ENCODE measurements at places on chromosomes 6 and 20.

DNA sequence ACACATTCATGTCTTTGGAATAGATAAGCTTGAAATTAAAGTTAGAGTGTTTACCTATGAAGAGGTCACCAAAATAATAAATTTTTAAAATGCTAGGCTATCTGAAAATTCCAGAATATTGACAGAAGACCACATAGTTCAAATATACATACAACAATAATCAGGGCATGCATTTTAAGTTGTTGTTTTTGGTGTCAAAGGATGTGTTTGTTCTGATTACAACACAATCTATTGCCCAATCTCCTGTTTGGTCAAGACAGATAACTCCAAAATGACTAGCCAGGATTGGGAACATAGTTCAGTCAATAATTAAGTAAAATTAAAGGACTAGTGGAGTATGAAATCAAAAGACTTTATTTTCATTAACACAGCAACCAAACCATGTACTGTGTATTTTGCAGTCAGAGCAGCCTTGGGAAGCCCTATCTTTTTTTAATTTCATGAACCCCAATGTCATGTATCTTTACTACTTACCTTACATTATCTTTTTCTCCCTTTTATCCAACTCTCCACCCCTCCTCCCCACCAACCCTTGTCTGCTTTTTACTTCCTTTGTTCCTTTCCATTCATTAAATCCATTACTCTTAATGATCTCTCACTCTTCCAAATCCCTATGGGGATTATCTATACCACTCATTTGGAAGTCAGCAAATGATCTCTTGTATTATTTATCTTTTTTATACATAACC lies 111.2 kb downstream of the CDK19 start:
- DNase-seq = no peak

DNA sequence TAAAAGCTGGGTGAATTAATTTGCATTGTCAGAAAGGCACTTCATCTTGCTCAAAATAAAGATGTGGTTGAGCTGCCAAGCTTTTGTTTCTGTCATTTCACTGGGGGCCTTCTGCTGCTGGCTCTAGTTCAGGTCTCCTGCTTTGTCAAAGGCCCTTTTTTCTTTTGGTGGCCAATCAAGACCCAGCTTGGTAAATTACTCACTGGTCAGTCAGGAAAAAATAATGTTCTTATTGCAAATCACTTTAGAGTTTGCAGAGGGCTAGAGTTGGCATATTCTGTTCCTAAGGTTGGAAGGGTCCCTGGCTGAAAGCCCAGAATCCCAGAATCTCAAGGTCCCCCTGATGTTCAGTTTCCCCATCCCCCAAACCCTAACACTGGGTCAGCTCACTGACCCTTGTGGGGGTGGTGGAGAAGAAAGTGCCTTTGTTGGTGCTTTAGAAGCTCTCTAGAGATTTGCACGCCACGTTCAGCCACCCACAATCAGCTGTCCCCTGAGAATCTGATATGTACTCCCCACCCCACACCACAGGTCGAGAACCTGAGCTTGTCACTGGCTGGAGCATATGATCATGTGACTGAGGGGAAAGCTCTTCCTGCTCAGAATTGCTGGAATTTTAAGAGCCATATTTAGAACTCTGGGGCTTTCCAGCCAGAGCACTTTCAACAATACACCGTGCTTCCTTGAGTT lies 21.7 kb upstream of the BNIP5 start:
- no peak for DNase-seq

DNA sequence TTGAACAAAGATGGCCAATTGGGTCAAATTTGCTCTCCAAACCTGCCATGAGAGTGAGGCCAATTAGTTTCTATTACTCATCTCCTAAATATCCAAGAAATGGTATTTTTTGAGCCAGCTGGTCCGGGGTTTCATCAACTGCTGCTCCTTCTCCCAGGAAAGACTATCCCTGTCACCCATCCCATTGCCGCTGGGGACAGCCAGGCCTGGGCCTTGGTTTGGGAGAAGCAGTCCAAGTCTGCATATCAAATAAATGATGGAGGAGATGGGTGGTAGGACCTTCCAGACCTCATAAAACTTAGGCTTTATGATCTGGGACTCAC lies 46.7 kb upstream of the TTPAL start:
- DNase-seq = no peak

- DNase-seq = no peak
Measured at GRCh38 chr20:2983508-2983907, 59.9 kb upstream of the GNRH2 start.

DNA sequence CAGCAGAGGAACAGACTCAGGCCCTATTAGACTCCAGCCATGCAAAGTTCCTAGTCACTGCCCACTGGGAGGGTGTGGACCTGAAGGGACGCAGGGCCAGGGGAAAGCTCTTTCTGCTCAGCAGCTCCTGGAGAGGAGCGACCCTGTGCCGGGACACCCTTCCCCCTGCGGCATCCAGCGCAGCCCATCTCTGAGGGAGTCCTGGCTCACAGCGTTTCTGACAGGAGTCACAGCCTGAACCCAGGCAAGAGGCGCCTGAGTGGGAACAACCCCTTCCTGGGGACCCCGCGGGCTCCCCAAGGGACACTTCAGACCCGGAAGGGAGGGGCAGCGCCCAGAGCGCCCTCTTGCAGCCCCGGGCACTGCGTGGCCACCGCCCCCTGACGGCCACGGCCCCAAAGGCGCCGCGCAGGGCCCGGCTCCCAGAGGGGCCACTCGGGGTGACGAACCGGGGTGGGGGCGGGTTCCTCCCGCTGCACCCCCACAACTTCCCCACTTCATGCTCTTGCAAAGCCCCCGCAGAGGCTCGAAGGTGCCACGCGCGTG lies 862 bp downstream of the UCKL1 start:
- DNase-seq = peak; percentile 65

GRCh38 chr20:37803438-37804307 lies 99.3 kb upstream of the VSTM2L start:
- no peak for DNase-seq

GRCh38 chr6:151330130-151330696 lies 61.1 kb downstream of the ZBTB2 start:
- DNase-seq = no peak

DNA sequence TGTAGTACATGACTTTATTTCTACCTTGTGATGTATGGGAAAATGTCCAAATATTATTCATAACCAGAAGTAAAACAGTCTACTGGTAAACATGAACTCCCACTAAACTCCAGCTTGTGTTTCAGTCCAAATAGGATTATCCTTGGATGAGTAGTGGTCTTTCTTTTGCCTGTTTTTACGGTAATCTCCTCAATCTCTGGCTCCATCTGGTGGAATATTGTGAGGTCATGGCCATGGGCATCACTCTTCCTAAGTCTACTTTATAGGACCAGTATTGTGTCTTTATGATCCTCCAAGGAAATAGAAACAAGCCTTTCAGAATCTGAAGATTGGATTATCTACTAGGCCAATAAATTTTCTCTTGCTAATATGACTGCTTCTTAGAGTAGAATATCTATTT lies 505.0 kb downstream of the BMP2 start:
- DNase-seq = peak; percentile 40

DNA sequence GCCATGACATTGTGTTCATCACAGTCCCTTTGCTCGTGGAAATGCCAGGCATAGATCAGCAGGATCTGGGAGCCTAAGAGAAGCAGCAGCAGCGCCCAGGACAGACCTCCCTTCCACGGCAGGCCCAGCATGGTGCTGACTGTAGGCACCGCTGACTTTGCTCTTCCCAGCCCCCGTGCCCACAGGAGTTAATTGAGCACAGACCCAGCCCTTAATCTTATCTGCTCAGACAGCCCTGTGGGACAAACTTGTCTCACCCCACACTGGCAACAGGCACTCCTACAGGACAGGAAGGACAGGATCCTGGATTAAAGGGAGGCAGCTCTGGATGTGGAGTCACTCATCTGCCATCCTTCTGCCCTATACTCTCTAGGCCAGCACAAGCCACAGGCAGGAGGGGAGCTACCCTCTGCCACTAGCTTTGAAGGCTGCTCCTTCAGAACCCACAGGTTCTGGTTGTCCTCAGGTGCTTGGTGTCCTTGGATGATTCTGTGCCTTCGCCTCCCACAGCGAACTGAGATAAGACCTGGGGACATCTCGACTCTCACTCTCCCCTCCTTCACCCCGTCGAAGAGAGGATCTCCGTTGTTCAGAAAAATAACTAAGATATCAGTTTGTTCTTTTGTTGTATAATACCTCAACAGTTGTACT lies at the start of gene CST9L:
CST9L (minus strand) TSS at position 165 of the 651 bp plus-strand sequence; CDS start at position 131, 34 bp downstream.
- DNase-seq = no peak

DNA sequence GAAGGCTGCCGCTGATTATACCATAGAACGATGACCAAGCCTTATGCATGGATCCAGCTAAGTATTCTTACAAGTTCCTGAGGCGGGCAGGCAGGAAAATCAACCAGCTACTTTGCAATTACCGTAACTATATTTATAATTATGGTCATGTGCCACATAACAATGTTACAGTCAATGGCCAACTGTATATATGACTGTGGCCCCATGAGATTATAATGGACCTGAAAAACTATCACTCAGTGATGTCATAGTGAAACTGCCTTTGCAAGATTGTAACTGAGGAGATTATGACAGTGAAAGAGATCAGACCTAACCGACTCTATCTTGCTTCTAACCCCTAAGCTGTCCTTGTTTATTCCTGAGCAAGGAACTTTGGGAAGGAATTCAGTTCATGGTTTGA lies 33.1 kb upstream of the FAM135A start:
- DNase-seq = no peak

- DNase-seq = no peak
Measured at GRCh38 chr6:50976907-50977306, 158.2 kb downstream of the TFAP2B start.

DNA sequence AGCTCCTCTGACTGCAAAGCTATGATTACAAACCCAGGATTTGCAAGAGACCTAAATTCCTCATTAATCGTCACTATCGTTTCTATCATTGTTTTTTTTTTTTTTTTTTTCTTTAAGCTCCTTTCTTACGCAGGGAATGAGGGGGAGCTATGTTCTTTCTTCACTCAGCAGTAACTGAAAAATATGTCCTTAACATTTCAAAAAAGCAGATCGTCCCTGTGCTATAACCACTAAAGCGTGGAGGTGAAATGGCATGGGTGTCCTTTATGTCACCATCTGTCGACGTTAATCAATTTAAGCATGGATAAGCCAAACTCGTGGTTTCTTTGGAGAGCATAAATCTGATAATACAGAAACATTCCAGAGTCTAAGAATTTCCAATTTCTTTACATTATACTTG lies 67.9 kb upstream of the TRAF3IP2 start:
- DNase-seq = no peak

DNA sequence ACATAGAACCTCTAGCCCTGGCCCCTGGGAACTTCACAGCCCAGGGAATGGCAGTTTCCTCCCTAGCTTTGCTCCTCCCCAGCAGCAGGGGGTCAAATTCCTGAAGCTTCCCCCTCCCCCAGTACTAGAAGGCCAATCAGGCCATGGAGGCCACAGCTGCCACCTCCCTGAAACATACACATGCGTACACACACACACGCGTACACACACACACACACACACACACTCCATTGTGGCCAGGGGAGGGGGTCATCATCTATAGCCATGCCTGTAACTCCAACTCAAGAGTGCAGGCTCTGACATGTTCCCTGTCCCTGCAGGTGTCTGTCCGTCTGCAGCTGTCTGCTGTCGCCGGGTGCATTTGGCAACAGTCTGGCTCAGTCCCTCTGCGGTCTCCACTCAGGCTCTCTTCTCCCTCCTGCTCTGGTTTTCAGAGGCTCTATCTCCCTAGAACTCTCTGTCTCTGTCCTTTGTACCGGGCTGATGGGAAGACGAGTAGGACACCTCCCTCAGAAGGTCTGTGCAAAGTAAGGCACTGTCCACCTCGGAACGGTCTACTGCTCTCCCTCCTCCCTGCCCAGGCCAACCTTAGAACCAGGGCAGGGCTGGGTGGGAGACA lies 1.4 kb downstream of the LRFN2 start:
- peak; percentile 81 for DNase-seq

DNA sequence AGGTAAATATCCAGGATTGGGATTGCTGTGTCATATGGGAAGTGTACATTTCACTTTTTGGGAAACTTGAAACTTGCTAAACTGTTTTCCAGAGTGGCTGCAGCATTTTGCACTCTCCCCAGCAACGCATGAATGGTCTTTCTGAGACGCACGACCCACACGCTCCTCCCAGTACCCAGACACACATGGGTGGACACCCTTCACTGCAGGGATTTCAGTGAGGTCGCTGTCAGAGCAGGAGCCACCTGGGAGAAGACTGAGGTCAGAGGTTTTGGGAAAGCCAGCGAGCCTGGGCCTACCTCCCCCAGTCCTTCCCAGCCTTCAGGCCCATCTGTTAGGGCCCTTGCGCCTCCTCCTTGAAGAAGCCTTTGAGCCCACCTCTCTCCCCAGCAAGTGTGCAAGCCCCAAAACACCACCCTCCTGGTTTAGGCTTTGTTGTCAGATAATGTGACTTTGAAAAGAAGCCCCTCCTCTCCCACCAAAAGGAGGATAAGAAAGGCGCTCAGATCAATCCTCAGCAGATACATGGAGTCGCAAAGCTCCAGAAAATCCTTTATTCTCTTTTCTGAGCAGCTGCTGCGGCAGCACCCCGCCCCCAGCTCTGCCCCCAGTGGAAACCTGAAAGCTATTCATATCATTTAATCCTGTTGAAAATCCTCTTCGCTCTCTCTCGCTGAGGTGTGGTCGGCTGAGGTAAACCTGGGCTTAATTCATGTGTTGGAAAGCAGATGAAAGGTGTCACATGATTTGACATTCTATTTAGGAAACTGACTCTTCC lies 12.7 kb upstream of the JAG1 start:
- no peak for DNase-seq

- DNase-seq = peak; percentile 88
Measured at GRCh38 chr6:42960243-42961019, at the start of gene GNMT. Gene GNMT (plus strand): TSS chr6:42960754. CDS start chr6:42960768, 14 bp downstream.

DNA sequence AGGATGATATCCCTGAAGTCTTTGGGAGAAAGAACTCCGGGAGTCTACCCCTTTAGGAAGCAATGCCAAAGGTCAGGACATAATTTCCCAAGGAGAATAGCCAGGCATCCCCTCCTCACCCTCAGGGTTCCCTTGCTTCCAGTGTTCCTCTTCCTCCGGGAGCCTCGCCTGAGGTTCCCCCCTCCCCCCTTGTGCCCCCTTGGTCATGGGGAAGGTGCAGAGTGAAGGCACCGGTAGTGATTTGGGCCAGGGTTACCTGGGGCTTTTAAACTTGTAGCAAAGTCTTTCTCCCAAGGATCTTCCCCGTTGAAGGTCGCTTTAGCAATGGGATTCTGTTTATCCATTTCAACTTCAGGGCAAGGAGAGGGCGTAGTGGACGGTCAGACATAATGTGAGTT lies 1.2 kb downstream of the ISM1 start:
- no peak for DNase-seq

DNA sequence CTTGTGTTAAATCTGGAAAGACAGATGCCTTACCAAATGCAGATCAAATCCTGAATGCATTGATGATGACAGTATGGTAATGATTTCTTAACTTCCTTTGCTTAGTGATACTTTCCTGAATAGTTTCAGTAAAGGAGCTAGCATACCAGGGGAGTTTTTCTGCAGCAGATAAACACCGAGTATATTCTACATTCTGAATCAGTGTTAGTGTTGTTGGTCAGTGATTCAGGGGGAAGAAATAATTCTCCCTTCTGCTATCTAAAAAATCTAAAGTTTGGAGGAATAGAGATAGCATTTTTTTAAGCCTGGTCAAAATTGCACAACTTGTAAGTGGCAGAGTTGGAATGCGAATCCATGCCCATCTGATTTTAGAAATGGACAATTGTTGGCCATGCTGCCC lies 512.2 kb upstream of the MARCKS start:
- DNase-seq = no peak
